Stimulated activated CD4-positive, alpha-beta T cell treated with anti-CD3 and anti-CD28 coated beads, Interleukin-12 subunit alpha, Interleukin-12 subunit beta, amount 100 ng/mL, for 48 hours (primary cell): ENCODE measurements at places on chromosomes 11 and 22.
A peak's percentile ranks its signal among the peaks of the same experiment; 100 is the strongest.

- DNase-seq: no peak
These were observed 18.2 kb upstream of the PSMA1 start for GRCh38 chr11:14538271-14538925.

GRCh38 chr11:85752890-85753581 is 57.9 kb downstream of the SYTL2 start:
- DNase-seq: peak; percentile 82

GRCh38 chr11:115148101-115148500 is 356.1 kb downstream of the CADM1 start:
- DNase-seq: no peak

DNA sequence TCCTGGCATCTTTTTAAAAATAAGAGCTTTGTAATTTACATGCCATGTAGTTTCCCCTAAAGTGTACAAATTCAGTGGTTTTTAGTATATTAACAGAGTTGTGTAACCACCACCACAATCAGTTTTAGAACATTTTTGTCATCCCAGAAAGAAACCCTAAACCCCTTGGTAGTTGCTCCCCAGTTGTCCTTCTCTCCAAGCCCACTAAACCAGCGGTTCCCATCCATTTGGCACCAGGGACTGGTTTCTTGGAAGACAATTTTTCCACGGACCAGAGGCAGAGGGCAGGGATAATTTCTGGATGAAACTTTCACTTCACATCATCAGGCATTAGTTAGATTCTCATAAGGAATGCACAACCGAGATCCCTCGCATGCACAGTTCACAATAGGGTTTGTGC is 22.6 kb downstream of the CABIN1 start:
- DNase-seq: no peak

DNA sequence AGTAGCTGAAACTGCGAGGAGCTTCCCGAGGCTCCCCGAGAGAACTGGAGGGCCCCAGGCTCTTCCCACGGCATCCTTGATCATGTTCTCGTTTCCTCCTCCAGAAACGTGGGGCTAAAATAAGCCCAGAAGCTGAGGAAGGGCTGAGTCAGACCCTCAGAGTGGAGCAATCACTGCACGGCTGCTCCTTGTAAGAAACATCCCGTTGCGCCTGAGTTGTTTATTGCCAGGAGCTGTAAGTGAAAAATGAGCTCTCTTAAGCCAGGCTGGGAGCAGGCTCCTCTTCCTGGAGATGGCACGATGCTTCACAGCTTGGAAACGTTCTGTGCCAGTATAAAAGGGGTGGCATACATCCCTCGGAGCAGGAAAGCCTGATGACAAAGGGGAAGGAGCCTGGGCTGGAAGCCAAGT is 47.3 kb upstream of the SYN3 start:
- no peak for DNase-seq

DNA sequence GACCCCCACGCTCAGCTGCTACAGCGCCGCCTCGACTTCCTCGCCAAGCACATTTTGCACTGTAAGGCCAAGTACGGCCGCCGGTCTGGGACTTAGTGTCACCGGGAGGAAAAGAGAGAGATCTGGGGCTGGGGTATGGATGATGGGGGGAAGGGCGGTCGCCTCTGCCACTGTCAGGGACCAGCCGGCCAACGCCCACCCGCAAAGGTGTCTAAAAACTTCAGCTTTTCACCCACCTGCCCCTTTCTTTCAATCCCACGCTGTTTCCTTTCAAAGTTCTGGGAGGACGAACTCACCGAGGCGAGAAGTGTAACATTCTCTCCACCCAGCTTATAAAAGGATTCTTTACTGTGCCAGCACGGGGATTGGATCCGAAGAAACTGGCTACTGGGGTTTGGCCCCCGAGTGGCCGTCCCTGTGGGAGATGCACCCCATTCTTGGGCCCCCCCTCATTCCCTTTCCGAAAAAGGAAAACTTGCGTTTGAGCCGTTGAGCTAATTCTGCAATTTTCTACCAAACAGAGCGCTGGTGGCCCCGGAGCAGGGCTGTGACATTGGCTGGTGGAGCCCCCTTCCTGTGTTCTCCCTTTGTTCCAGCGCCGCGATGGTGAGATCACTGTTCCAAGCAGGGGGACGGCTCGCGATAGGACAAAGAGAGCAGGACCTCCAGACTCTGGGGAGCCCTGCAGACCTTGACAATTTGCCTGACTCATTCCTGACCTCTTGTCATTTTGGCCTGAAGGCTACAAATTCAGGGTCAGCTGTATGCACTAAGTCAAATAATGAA is 1.8 kb downstream of the FJX1 start:
- no peak for DNase-seq
